ENCODE measurements at places on chromosomes 12 and 14.
A peak's percentile ranks its signal among the peaks of the same experiment; 100 is the strongest.

DNA sequence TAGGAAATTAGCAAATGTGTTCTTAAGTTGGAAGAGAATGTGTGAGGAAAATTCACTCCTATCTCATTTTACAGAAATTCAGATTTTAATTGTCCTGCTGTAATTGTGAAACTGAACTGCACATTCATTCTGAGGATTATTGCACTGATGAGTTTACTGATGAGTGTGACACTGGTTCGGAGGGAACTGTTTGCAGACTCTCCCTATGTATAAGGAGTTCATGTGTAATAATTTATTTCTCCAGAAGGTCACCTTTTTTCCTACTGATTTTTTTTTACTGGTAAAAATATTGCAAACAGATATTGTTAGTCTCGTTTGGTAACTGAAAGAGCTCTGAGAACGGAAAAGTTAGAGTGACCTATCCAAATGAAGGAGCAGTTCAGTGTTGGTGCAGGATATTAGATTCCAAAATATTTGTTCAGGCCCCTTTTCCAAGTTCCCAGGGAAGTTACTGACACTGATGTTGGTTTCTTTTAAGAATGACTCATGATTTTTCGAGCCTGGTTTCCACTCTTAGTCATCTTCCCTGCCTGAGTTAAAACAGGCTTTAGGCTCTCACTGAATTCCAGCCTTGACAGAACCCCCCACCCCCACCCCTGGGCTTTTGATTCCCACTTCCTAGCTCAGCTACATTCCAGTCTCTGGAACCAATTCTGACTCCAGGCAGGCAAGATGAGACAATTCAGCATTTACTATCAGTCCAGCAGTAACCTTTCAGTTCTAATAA is 18.4 kb downstream of the ANO6 start:
- peak; percentile 59 for DNase-seq

GRCh38 chr12:24232531-24232930 is 283.1 kb upstream of the SOX5 start:
- no peak for DNase-seq

DNA sequence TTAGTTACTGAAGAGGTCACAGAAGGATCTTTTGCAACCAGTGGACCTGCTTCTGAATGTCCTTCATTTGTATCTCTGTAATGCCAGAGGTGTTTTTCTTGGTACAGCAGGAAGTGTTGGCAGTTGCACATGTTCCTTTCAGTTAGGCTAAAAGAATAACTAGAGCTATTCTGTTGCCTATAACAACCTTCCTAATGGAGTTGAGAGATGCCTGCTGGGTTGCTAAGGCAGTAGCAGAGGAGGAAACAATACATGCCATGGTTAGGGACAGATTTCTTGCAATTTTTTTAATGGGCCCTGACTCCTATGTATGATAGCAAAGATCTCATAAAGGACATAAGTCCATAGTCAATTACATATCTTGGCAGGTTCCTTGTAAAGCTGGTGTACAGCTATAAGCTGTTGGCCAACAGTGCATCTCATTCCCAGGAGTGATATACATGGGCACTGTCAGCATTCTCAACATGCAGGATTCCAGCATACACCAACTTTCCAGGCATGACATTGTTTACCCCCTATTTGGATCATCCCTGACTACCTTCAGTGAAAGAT is 556.6 kb downstream of the CCER1 start:
- no peak for DNase-seq

GRCh38 chr12:87303396-87304012 is 725.7 kb downstream of the C12orf50 start:
- no peak for DNase-seq

DNA sequence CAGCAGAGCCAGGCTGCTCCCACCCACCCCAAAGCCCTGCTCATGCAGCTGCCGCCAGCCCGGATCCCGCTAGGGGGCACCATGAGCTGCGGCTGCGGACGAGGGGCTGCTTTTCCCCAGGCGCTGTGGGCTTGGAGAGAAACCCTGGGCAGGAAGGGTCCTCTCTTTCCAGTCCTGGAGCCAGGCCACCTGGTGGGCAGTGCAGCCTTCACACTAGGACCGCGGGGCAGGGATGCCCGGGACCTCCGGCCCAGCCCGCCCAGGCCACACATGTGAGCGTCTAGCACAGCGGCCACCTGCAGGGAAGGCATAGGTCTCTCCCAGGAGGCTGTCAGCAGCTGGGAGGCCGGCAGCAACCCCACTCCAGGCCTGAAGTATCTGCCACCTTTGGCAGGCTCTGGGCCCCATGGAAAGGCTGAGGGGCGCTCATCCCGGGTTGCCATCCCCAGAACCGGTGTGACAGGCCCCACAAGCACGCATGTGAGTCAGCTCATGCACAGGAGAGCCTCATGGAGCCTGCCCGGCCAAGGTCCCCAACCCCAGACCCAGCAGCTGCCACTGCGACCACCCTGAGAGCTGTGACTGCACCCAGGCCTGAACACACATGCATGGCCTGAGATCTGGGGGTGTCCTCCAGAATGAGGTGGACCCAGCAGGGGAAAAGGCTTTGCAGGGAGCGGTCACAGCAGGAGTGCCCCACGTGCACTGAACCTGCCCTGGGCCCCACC is 280.0 kb upstream of the RTL1 start:
- no peak for DNase-seq

DNA sequence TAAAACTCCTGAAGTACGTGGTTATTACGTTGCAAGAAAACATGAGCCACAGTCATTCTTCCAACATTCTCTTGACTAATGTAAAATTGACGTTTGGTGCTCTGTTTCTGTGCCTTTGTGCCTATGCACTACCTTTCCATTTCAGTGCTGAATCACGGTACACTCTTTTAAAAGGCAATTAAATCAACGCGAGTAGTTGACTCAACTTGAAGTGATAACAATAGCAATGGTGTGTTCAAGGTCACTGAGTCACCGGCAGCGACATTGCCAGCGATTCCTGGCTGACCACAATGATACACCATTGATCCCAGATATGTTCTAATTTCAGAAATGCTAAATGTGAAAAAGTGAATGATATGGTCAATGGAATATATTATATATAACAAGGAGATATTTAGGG is 17.8 kb downstream of the AK7 start:
- DNase-seq: no peak

DNA sequence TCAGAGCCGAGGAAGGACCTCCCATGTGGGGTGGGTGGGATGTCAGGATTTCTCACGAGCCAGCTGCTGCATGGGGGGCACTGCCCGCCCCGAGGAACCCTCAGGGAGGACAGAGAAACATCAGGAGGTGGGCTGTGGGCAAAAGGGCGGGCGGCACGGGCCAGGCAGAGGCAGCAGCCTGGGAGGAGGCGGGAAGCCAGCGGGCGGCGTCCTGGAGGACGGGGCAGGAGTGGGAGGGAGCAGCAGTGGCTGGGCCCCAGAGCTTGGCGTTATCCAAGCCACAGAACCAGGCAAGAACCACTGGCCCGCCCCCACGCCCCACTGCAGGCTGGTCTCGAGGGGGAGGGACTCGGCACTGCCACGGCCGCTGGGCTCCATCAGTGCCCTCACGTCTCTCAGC is 2.4 kb downstream of the C14orf180 start:
- DNase-seq: no peak

DNA sequence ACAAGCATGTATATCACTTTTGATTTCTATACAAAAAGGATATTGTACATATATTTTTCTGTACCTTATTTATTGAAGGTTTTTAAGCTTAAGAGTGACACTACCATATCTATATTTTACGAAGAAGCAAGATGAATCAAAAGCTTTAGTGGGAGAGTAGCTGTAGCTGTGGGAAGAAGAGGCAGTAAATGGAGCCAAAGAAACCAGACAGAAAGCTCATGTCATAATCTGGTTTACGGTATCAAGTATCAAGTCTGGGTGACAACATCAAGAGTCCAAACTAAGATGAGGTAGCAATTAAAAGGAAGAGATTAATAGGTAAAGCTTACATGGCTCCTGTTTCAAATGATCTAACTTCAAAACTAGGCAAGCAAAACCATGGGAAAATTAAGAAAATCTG is 54.8 kb downstream of the CEP83 start:
- DNase-seq: no peak

- no peak for DNase-seq
Observed at GRCh38 chr14:100696008-100696407, 30.7 kb upstream of the DLK1 start.

- no peak for DNase-seq
Observed at GRCh38 chr12:114674251-114675047, 9.5 kb downstream of the TBX3 start.

DNA sequence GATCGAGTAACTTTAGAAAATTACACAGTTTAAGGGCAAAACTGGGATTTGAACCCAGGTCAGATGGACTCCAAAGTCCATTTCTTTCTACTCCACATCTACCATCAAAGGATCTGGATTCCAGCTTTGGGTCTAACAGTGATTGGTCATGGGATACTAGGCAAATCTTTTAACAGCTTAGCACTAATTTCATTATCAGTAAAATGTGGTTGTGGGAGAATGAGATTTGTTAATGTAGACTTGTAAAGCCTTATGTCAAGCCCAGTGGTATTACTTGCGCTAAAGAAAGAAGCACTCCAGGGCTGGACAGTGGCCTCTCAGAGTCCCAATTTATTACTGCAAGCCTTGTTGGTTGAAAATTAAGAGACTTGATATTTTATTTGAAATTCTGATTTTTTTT is 65.2 kb upstream of the MANSC4 start:
- DNase-seq: no peak

DNA sequence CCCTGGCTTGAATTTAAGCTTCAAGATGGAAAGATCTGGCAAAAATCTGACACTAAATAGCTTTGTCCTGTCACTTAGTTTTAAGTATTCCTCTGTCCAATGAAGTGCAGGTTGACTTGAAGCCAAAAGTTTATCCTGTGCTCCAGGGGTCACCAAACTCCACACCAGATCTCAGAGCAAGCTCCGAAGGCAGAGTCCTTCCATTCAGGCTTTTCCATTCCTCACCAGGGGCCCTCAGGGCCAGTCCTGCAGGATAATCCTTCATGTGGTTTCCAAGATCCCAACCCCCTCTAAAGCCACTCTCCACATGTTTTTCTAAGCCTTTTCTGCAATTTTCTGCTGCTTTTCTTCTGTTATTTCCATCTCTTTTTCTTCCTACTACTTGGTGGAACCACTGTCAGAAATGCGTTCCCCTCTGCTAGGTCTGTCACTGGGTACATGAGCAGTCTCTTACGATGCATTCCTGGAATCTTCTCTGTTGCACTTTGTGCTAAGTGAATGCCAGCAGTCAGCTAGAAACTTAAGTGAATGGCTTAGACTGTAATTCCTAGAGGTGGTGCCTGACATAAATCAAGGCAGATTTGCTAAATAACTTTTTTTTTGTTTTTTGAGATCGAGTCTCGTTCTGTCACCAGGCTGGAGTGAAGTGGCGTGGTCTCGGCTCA is 251.4 kb downstream of the MSRB3 start:
- DNase-seq: no peak

- no peak for DNase-seq
Observed at GRCh38 chr14:64605926-64606685, 56.3 kb downstream of the PPP1R36 start.

GRCh38 chr14:65565948-65566347 is 153.4 kb downstream of the FUT8 start:
- DNase-seq: no peak

DNA sequence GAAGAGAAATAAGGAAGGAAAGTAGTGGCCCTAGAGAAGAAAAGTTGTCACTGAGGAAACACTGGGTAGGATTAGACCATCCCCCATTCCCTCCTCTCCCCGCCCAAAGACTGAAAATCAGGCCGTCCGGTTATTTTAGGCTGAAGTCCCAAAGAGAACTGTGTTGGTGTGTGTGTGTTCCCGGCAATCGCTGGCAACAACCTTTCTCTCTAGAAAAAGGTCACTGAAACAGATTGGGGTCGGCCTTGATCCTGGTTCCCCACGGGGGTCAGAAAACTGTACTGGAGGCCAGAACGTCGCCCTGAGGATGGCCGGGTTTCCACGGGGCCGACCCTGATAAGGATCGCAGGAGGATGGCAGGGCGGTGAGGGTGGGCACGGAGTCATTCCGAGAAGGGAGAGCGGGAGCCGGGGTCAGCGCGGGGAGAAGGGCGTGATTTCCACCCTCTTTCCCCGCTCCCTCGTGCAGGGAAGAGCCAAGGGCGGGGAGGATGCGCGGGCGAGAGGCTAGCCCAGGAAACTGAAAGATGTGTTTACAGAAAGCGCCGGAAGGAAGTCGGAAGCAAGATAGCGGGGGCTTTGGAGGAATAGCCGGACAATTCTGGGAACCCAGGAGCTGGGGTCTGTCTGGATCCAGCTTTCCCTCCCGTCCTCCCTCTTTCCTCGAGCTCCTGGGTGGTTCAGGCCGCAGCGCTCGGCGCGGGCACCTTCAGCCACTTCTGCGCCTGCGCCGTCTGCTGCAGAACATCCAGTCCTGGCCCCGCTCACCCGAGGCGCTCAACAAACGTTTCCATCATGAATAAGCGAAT is 25.3 kb upstream of the SPTLC2 start:
- peak; percentile 68 for DNase-seq

GRCh38 chr12:39103552-39104165 is 198.3 kb upstream of the CPNE8 start:
- DNase-seq: peak; percentile 68

DNA sequence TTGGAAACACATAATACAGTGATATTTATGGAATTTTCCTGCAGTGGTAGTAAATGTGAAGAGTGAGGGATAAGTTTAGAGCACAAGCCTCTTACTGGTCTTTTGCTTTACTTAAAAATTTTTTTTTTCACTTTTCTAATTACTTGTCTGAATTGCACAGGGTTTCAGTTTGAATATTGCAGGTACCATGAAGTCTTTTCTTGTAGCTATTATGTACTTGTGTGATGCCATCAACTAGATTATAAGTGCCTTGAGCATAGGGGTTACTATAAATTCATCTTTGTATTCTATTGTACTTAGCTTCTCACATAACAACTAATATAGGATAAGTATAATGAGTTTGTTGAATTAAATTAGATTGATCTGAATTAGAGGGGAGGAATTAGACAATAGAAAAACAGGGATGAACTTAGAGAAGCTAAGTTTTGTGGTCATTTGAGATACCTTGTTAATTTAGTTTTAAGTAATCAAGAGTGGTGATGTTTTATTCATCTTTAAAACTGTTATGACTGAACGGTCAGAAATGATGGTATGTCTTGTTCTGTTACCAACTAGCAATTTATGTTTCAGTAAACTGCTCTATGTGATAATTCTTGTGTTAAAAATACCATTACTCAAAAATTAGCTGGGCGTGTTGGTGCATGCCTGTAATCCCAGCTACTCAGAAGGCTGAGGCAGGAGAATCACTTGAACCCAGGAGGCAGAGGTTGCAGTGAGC is 42.1 kb downstream of the CCDC91 start:
- DNase-seq: no peak

DNA sequence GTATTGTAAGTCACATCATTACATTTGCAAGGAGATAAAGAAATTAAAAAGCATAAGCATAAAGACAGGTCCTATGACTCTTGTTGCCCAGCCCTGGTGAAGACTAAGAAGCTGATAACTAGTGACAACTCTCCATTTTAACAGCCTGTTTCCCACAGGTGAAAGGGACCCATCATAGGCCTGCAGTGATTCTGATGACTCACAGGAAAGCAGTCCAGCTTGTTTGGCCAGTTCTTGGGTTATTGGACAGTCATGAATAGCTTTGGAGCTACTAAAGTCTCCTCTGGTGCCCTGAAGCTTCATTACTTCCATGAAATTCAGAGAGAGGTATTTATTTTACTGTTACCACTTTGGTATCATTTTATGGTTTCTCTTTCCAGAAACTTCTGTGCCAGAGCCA is 55.5 kb upstream of the DYRK2 start:
- DNase-seq: no peak

GRCh38 chr14:62126879-62127478 is 364.8 kb downstream of the SNAPC1 start:
- peak; percentile 58 for DNase-seq
